ENCODE measurements at places on chromosomes 12 and 14.

GRCh38 chr12:107223821-107224220, 130.5 kb upstream of the CRY1 start:
- no peak overlapping the region for H3K4me3 ChIP-seq
- peaks cover 37% of the 10 kb centered on the region for H3K27me3 ChIP-seq
- H3K36me3 ChIP-seq, result no peaks in the 10 kb centered on the region
- H3K4me1 ChIP-seq, result peaks cover 16% of the 10 kb centered on the region

GRCh38 chr12:97375310-97375709, 87.3 kb upstream of the RMST start:
- no peak for DNase-seq
- no peak overlapping the region for H3K27ac ChIP-seq
- no peak overlapping the region for H3K4me3 ChIP-seq
- H3K4me1 ChIP-seq, result no peaks in the 10 kb centered on the region
- no peaks in the 10 kb centered on the region for H3K27me3 ChIP-seq
- H3K36me3 ChIP-seq, result no peaks in the 10 kb centered on the region

GRCh38 chr12:124496584-124496983, 70.8 kb downstream of the NCOR2 start:
- no peak overlapping the region for H3K4me3 ChIP-seq
- H3K27ac ChIP-seq, result no peak overlapping the region
- no peaks in the 10 kb centered on the region for H3K27me3 ChIP-seq
- peak; percentile 12 for DNase-seq
- peaks cover 4% of the 10 kb centered on the region for H3K36me3 ChIP-seq

DNA sequence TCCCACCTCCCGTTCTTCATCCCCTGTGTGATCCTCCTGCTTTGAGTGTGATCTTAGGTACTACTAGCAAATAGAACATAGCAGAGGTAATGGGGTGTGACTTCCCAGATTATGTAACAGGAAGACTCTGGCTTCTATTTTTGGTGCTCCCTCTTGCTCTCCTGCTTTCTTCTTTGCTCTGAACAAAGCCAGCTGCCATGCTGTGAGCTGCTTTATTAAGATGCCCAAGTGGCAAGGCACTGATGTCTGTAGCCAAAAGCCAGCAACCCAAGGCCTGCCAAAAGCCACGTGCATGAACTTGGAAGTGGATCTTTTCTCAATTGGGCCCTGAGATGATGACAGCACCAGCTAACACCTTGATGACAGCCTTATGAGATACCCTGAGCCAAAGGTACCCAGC, 5.8 kb upstream of the MFAP5 start:
- H3K36me3 ChIP-seq, result no peaks in the 10 kb centered on the region
- no peaks in the 10 kb centered on the region for H3K4me1 ChIP-seq
- peaks cover 8% of the 10 kb centered on the region for H3K27me3 ChIP-seq

- H3K4me1 ChIP-seq, result no peaks in the 10 kb centered on the region
- H3K4me3 ChIP-seq, result no peak overlapping the region
- no peaks in the 10 kb centered on the region for H3K36me3 ChIP-seq
- no peak overlapping the region for H3K27ac ChIP-seq
- no peak for DNase-seq
- H3K27me3 ChIP-seq, result no peaks in the 10 kb centered on the region
Measured at GRCh38 chr12:1838205-1838993, 18.0 kb downstream of the LRTM2 start.

- H3K27me3 ChIP-seq, result no peaks in the 10 kb centered on the region
- H3K27ac ChIP-seq, result no peak overlapping the region
- no peak for DNase-seq
Measured at GRCh38 chr12:988646-989045, 2.4 kb upstream of the ERC1 start.

GRCh38 chr12:18443768-18444437, 182.6 kb downstream of the PIK3C2G start:
- H3K27ac ChIP-seq, result no peak overlapping the region
- no peak overlapping the region for H3K4me3 ChIP-seq
- no peaks in the 10 kb centered on the region for H3K4me1 ChIP-seq
- no peak for DNase-seq
- no peaks in the 10 kb centered on the region for H3K36me3 ChIP-seq
- H3K27me3 ChIP-seq, result no peaks in the 10 kb centered on the region

- no peak overlapping the region for H3K4me3 ChIP-seq
- H3K27me3 ChIP-seq, result peaks cover 16% of the 10 kb centered on the region
- no peak overlapping the region for H3K27ac ChIP-seq
Measured at GRCh38 chr12:9143137-9143536, 27.4 kb upstream of the A2M start.

DNA sequence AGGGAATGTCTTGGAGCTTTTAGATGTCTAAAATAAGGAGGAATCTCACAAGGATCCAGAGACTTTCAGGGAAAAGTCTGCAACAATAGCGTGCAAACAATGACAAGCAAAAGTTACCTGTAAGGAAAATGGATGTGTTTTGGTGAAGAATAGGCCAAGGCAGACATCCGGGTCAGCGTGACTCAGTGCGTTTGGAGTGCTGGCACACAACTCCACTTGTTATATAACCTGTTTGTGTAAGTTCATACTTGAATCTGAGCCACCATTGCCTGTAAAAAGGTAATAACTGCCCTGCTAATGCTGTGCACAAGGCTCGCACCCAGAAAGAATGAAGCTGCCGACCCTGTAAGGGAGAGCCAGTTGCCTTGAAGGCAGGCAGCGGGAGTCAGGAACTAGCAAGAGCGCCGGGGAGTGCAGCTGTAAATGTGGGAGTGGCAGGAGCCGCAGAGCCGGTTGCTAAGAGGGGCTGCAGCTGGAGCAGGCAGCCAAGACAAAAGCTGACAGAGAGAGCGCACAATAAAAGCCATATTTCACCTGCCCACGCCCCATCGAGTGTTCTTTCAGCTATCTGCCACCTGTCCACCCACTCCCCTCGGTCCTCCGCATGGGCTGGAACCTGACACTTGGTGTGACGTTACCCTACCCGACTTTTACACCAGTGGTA, 638.5 kb upstream of the MIS18BP1 start:
- H3K27me3 ChIP-seq, result no peaks in the 10 kb centered on the region
- no peak overlapping the region for H3K4me3 ChIP-seq
- no peak for DNase-seq
- no peaks in the 10 kb centered on the region for H3K36me3 ChIP-seq
- no peak overlapping the region for H3K27ac ChIP-seq

DNA sequence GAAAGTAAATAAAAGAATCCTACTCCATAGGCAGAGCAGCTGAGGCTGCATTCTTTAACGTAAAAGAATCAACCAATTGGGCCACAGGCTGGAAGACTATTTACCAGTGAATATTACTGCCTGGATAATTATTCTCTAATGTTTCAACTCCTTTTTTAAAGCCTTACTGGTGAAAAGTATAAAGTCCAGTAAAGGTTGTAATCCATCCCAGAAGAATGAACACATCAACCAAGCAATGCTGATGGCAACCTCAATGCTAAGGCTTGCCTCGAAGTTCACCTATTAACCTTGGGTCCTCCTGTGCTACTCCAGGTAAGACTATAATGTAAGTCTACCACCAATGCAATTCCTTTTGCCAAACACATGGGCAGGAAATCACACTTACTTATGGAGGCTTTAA, 77.3 kb downstream of the ATXN2 start:
- H3K36me3 ChIP-seq, result peaks cover 12% of the 10 kb centered on the region
- H3K27ac ChIP-seq, result no peak overlapping the region
- DNase-seq, result no peak
- no peaks in the 10 kb centered on the region for H3K4me1 ChIP-seq

GRCh38 chr12:121232977-121233627, 23.2 kb downstream of the P2RX4 start:
- no peaks in the 10 kb centered on the region for H3K27me3 ChIP-seq
- no peaks in the 10 kb centered on the region for H3K4me1 ChIP-seq
- no peak for DNase-seq
- no peak overlapping the region for H3K4me3 ChIP-seq
- H3K27ac ChIP-seq, result peak overlapping the region; percentile 71

- peak overlapping the region; percentile 87 for H3K4me3 ChIP-seq
- H3K27me3 ChIP-seq, result no peaks in the 10 kb centered on the region
- H3K4me1 ChIP-seq, result peaks cover 82% of the 10 kb centered on the region
Measured at GRCh38 chr12:46209914-46210872, 58.6 kb downstream of the SLC38A1 start.

GRCh38 chr12:65681226-65681625, 143.1 kb upstream of the HMGA2 start:
- no peaks in the 10 kb centered on the region for H3K4me1 ChIP-seq
- no peak overlapping the region for H3K27ac ChIP-seq
- H3K27me3 ChIP-seq, result peaks cover 50% of the 10 kb centered on the region
- DNase-seq, result no peak
- no peak overlapping the region for H3K4me3 ChIP-seq
- H3K36me3 ChIP-seq, result peaks cover 3% of the 10 kb centered on the region

DNA sequence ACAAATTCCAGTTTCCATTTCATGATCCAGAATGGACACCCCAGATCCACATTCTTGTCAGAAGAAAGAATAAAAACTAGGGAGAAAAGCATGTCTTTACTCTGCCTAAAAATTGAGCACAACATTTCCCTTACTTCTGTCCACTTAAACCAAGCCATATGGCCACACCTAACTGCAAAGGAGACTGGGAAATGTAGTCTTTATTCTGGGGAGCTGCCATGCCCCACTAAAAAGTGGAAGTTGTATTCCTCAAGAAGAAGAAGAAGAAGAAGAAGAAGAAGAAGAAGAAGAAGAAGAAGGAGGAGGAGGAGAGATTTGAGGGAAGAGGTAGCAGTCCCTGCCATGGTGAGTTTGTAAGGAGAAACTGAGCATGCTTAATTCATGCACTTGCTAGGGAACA, 84.5 kb downstream of the GPR65 start:
- H3K4me3 ChIP-seq, result no peak overlapping the region
- no peaks in the 10 kb centered on the region for H3K4me1 ChIP-seq
- H3K27me3 ChIP-seq, result no peaks in the 10 kb centered on the region
- H3K27ac ChIP-seq, result no peak overlapping the region

DNA sequence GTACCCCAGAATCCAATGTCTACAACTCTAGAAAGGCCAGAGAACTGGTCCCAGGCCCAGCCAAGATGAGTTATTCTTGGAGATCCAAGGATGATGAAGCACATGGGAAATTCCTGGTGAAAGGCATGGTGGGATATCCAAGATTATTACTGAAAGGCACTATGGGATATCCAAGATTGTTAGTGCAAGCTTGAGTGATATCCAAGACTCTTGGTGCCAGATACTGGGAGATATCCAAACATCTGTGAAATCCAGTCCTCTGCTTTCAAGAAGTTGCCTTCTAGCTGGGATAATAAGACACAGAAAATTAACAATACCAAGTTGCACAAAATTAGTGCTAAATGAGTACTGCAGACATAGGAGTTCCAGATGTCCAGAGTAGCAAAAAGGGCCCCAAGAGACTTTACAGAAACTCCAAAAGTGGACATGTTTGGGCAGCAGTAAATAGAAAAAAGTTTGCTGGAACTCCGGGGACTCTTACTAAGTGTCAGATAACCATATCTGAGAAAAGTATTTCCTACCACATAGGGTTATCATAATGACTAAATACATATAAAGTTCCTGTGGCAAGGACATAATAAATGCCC, 34.6 kb downstream of the PHLDA1 start:
- peaks cover 2% of the 10 kb centered on the region for H3K36me3 ChIP-seq
- no peaks in the 10 kb centered on the region for H3K27me3 ChIP-seq
- H3K4me3 ChIP-seq, result no peak overlapping the region
- DNase-seq, result no peak
- H3K27ac ChIP-seq, result no peak overlapping the region
- peaks cover 42% of the 10 kb centered on the region for H3K4me1 ChIP-seq

DNA sequence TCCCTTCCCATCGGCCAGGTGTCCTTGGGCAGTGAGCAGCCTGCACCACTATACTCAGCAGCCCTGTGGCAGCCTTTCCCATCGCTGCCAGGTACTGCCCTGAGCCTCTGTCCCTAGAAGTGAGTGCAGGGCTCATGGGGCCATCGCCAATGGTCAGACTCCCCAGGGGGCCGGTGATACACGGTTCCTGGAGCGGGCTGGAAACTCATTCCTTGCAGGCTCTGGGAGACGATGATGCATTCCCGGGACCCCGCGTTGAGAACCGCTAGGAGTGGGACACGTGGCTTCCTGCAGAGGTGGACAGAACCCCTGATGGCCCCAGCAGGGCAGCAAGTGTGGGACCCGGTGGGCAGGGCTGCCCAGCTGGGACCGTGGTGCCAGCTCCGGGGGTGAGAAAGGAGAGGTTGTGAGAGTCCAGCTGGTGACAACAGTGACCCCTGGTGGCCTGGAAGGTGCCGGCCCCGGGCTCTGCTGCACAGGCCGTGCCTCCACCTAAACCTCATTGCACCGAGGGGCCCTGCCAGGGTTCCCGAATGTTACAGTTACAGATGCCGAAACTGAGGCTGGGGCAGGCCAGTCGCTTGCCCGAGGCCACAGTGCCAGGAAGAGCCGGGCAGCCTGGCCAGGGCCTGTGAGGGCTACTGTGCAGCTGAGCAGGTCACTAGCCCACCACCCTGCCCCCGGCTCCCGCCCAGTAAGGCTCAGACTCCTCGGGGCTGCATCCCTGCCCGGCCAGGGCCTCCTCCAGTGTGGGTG, 33.8 kb downstream of the FBRSL1 start:
- H3K27me3 ChIP-seq, result no peaks in the 10 kb centered on the region
- H3K36me3 ChIP-seq, result peaks cover 2% of the 10 kb centered on the region
- peak; percentile 80 for DNase-seq

DNA sequence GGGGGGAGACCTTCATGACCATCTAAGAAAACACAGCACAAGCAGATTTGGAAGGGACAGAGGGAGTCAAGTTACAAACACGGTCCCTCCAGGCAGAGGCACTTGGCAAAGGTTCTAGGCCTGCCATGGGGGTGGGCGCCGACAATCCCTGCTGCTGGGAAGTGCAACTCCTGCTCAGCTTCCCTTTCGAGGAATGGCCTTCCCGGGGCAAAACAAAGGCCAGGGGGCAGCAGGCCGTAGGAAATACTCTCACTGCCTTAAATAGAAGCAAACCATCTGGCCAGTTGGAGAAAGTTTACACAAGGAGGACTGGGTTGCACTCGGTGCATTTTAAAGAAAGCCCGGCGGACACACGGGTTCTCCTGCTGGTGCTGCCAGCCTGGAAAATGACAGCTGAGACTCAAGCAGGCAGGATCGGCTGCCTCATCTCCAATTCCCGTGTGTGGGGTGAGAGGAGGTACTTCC, 65.8 kb downstream of the ITPK1 start:
- DNase-seq, result no peak
- H3K27ac ChIP-seq, result no peak overlapping the region
- peaks cover 13% of the 10 kb centered on the region for H3K4me1 ChIP-seq
- H3K4me3 ChIP-seq, result no peak overlapping the region

GRCh38 chr12:42612231-42612613, 22.7 kb upstream of the PRICKLE1 start:
- H3K4me1 ChIP-seq, result no peaks in the 10 kb centered on the region
- DNase-seq, result no peak
- peaks cover 4% of the 10 kb centered on the region for H3K27me3 ChIP-seq

- H3K36me3 ChIP-seq, result no peaks in the 10 kb centered on the region
- no peaks in the 10 kb centered on the region for H3K27me3 ChIP-seq
- no peak for DNase-seq
Measured at GRCh38 chr14:57567220-57567619, 73.6 kb upstream of the CCDC198 start.

DNA sequence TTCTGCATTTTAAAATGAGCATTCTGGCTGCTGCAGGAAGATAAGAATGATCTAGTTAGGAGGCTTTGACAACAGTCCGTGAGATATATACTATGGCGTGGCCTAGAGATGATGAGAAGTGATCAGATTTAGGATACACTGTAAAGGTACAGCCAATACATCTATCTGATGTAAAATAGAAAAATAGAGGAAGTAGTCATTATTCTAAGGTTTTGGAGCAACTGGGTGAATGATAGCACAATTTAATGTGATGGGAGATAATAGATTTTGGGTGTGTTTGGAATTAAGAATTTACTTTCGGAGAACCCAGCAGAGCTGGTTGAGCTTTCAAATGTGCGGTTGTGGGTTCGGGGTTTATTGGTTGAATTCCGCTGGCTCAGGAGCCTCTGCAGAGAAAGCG, at the start of gene ANP32D:
TSS of gene ANP32D (plus strand) at position 301 of the 400 bp plus-strand sequence. CDS start 106 bp downstream, outside the sequence.
- peaks cover 19% of the 10 kb centered on the region for H3K36me3 ChIP-seq
- H3K4me3 ChIP-seq, result no peak within 1 kb of the TSS
- peaks cover 11% of the 10 kb centered on the region for H3K27me3 ChIP-seq
- H3K27ac ChIP-seq, result no peak within 1 kb of the TSS
- no peaks in the 10 kb centered on the region for H3K4me1 ChIP-seq
